ENCODE measurements at places on chromosomes 13 and 19. TPM values are rescaled to one million over a fixed set of nuclear protein-coding genes. Genes with fewer than 3 reads are reported as not detected.

GRCh38 chr19:13162724-13163608, 12.8 kb downstream of the IER2 start:
- DNase-seq, result peak; percentile 95

DNA sequence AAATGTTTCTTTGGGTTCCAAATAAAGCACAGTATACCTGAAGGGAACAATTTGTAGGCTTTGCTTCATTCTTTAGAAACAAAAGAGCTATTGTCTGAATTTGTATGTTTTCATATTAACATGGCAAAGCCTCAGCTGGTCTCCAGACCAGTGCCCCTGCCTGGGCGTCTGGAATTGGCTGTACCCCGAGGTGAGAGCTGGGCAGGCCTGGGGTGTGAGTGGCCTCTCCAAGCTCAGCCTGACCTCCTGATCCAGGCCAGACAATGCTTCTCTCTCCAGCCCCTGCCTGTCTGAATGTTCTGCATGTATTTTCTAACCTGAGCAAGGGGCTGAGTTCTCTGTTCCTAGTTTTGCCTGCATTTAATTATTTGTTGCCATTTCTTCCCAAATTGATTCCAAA, 66.3 kb upstream of the MCF2L start:
- peak; percentile 37 for DNase-seq

DNA sequence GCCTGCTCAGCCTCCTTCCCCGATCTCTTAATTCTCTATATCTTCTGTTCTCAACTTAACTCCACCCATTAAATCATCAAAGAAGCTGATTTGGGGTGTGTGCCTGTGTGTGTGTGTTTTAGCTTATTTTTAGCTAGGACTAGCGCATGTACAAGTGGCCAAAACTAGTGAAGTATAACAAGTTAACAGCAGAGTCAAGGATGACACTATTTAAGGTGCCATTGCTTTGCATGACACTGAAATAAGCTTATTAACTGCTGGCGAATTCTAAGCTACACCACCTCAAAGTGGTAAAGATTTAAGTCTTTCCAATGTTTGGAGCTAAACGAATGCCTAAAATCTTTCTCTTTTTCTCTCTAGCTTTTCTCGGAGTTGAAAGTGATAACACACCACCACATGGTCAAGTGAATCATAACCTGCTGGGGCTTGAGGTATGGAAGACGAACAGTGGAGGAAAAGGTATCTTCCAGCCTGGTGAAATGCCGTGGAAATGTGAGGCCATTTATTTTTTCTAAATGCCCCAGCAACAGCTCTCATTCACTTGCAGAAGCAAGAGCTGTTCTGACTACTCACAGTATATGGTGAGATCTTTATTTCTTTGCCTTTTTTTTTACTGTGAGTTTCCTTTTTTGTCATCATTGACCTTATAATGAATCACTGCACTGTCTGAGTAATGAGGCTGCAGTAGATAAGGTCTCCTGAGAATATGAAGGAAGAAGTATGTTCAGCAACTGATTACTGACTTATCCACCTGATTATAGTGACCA, 570.3 kb downstream of the PCDH9 start:
- no peak for DNase-seq

GRCh38 chr19:48735031-48735615, 5.3 kb downstream of the RASIP1 start:
- DNase-seq, result peak; percentile 82

DNA sequence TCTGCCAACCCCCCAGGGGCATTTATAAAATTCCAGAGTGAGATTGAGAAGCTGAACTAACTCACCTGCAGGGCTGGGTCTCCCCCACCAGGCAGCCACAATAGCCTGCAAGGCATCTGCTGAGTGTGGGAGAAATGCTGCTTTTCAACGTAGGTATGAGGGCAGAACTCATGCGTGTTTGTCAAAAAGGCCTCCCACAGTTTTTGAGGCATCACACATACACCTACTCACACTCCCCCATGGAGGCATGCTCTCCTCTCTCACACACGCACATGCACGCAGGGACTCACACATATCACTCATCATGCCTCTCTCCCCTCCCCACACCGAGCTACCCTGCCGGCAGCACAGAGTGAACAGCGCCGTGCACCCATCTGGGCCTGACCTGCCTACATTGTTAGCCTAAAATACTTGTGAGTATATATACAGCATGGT, 390.5 kb downstream of the FGF9 start:
- DNase-seq, result no peak

DNA sequence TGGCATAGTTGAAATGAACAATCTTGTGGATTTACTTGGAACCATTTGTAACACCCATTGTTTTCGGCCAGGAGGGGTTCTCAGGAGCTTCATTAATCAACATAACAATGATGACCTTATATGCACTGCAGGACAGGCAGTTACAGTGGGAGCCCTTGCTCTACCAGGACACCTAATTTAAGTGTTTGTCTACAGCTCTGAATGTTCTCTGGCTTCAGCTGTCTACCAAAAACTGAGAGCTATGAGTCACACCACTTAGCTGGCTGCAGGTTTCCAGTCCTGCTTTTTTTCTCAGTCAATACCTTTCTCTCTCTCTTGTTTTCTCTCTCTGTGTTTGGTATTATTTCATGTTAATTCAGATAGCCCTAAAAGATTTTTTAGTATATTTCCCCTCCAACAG, 105.4 kb upstream of the MBNL2 start:
- DNase-seq, result peak; percentile 82

- no peak for DNase-seq
Observed at GRCh38 chr13:44697058-44697457, 120.9 kb upstream of the TSC22D1 start.

- no peak for DNase-seq
Observed at GRCh38 chr13:87754097-87754496, 82.9 kb downstream of the SLITRK5 start.

- peak; percentile 99 for DNase-seq
Observed at GRCh38 chr19:45443462-45444317, 20.0 kb upstream of the ERCC1 start.

The SIGLECL1 gene
- total RNA-seq, result not detected

The FUT1 gene
- not detected for total RNA-seq

The EDNRB gene
- total RNA-seq, result 0.29 TPM

The LRRC63 gene
- not detected for total RNA-seq

The DHDH gene
- 0.36 TPM for total RNA-seq

The SLC25A23 gene
- total RNA-seq, result 22.8 TPM

All from osteoblast (primary cell).